Cardiac septum (tissue), 1 donor: ENCODE measurements at places on chromosomes 4 and X.

DNA sequence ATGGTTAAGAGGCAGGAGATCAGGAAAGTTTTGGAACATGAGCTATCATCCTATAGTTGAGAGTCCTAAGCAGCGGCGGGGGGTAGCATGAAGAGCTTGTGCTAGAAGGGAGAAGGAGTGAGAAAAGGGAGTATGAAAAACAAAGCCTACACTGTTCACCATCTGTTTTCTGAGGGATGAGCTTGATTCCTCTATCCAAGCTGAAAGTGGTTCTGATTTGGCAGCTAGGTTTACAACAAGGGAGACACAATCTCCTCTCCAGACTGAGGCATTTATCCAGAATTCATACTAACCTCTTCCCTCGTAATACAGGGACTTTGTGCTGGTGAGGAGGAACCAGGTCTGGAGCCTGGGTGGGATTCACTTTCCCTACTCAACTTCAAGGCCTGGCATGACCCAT, 23.5 kb downstream of the TSC22D3 start:
- no peak for DNase-seq

DNA sequence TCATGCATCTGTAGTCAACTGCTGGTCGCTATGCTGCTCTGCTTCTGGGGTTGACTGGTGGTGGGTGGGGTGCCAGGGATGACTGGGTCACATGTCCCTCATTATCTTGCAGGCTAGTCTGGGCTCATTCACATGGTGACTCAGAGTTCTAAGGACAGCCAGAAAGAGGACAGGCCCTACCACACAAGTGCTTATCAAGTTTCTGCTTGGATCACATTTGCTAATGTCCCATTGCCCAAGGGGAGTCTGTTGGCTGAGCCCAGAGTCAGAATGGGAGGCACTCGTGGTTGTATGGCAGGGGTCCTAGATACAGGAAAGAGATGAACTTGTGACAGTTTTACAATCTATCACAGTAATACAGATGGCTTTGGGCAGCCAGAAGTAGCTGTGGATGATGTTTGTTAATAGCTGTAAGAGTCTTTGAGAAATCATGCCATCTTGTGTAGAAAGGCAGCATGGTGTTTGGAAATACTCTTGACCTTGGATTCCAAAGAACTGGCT, 221.3 kb downstream of the GPAT3 start:
- no peak for DNase-seq

GRCh38 chr4:184706453-184706852, 27.4 kb downstream of the CENPU start:
- DNase-seq, result no peak

- DNase-seq, result no peak
Observed at GRCh38 chr4:47372561-47372960, 90.9 kb downstream of the COMMD8 start.

DNA sequence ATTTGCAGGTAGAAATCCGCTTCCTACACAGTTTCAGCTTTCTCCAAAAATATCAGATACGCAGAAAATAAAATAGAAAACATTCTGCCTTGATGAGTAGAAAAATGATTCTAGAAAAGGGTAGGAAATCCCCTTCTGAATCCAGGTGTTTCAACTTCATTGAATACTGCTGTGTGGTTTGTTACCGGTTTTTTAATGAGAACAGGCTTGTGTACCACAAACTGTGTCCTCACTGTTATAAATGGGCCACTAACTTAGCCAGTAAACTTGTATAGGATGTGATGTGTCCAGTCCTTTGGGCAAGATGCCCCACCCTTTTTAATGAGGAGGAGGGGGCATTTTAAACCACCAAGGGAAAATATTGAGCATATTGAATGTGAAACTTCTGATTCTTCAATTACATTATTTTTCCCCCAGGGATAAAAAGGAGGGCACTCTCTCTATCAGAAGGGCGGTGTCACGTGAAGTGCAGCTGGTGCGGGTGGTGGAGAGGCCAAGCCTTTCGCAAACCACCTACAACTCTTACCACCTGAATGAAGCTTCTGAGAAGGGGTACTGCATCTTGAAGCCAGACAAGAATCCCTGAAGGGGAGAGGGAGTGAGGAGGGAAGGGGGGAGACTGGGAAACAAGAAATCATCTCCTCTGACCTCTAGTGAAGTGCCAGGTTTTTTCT, 4.5 kb downstream of the CXXC4 start:
- no peak for DNase-seq

- no peak for DNase-seq
Observed at GRCh38 chrX:45900766-45901615, 644.2 kb downstream of the ZNF674 start.

- DNase-seq, result no peak
Observed at GRCh38 chrX:76148041-76148665, 24.7 kb upstream of the PBDC1 start.

- DNase-seq, result no peak
Observed at GRCh38 chr4:151524610-151525009, 115.6 kb downstream of the FHIP1A start.

- no peak for DNase-seq
Observed at GRCh38 chr4:162241857-162242256, 78.1 kb upstream of the FSTL5 start.

GRCh38 chr4:27245216-27245615, 384.6 kb downstream of the STIM2 start:
- DNase-seq, result no peak

- no peak for DNase-seq
Observed at GRCh38 chrX:38426785-38427184, 74.4 kb downstream of the OTC start.

GRCh38 chrX:132165651-132166050, 37.8 kb upstream of the FRMD7 start:
- no peak for DNase-seq

DNA sequence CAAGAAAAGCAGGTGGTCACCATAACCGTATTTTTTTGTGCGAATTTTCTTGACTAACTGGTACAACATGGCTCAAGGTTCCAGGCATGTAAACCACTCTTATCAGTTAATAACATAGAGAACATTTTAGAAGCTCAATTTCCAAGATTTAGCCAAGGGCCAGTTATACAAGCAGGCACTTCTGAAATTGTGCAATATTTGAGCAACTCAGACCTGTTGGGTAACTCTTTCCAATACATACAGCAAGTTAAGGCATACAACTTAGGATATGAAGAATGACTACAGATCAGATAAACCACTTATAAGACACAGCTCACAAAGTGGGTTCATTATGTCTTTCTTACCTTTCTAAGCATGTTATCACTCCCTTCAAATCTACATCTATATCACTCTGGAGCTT, 43.9 kb downstream of the ZNF280C start:
- DNase-seq, result no peak

- no peak for DNase-seq
Observed at GRCh38 chr4:26140150-26140898, 180.5 kb upstream of the RBPJ start.

- DNase-seq, result no peak
Observed at GRCh38 chr4:101823864-101824263, 33.3 kb downstream of the BANK1 start.

GRCh38 chr4:40722576-40723161, 27.1 kb upstream of the NSUN7 start:
- DNase-seq, result no peak

GRCh38 chr4:122733787-122734120, 1.2 kb downstream of the BBS12 start:
- no peak for DNase-seq

DNA sequence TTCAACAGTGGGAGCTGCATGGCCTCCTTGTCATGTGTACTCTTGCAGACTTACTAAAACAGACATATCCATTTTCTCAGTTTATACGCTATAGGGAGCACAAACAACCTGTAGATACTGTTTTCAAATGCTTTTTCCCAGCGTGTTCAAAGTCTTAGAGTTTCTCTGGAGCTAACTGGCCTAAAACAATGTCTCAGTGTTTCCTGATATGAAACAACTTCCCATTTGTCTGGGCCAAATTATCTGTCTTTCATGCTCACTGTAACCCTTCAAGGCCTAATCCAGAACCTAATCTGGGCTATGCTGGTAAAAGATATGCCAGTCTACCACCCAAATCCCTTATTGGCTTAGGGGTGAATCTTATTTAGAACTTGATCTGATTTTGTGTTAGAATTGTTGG, 38.8 kb downstream of the RAB40A start:
- DNase-seq, result no peak

GRCh38 chrX:155592331-155592730, 20.4 kb downstream of the TMLHE start:
- DNase-seq, result no peak

DNA sequence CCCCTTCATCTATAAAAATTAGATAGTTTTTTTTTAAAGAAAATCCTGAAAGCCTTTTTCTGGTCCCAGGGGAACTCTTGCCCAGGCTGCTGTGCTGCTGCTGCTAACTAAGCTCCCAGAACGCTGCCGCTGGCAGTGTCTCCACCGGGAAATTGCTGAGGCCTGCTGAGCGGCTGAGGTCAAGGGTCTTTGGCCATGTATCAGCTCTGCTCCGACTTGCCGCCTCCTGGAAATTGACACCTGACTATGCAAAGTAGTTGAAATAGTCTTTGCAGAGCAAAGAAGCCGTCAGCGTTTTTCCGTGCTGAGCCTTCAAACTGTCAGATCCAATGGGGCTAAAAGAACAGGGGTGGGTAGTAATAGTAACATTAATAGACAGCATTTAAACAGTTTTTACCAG, 839 bp downstream of the QDPR start:
- DNase-seq, result no peak

DNA sequence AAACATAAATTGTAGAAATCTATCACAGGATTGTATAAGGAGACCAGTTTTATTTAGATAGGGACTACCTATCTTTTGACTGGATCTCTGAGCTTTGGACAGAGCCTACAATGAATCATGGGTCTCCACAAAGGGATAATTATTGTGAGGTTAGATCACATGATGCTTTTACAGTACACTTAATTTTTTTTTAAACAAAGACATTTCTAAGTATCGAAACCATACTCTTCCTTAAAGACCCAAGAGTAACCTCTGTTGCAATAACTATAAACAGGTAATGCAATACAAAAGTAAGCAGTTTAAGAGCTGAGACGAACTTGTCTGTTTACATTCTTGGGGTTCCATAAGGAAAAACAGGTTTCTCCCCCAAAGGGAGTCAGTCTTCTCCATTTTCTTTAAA, 64.3 kb upstream of the GABRE start:
- DNase-seq, result no peak

DNA sequence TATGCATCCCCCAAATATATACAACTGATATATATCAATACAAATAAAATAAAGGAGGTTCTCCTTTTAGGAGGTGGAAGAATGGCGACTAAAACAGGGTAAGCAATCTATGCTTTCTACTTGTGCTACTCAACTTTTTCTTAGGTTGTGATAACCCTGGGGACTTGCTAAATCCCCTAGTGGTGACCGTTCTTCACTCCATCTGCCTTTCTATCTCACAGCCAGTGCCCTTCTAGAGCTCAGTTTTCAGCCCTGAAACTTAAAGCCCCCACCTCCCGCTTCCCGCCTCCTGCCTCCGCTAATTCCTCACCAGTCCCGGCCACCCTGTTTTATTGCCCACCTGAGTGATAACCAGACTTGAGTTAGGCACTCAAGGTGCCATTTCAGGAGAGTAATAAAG, 15.5 kb upstream of the ESX1 start:
- no peak for DNase-seq

DNA sequence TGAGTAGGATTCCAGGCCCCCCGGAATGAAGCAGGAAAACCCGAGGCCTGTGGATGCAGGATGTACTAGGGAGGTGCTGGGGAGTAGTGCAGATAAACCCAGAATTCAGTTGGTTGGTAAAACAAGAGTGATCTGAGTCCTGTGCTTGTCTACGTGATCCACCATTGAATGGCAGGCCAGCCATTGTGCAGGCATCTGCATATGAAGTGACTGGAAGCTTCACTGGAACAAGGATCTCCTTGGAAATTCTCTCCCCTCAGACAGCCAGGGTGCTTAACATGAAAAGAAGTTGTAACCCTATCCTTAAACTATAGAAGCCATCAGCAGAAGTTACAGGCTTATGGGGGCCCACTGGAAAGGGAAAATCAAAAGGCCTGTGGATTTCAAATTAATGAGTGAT, 656 bp upstream of the GSPT2 start:
- DNase-seq, result no peak

DNA sequence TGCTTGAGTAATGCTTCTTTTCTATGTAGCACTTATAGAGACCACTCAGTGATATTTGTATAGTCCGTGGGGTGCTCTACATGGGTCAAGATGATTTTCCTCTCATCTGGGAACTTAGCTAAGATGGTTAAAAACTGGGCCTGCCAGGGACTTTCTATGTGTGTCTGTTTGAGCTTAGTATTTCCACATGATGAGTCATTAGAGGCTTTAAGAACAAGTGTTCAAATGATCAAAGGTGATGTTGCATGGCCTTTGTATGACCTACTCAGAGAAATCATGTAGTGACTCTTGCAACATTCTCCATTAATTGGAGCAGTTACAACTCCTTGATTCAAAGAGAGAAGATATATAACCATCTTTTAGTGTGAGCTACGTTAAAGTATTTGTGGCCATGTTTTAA, 1480.5 kb upstream of the IGFBP7 start:
- DNase-seq, result no peak

- DNase-seq, result no peak
Observed at GRCh38 chr4:153824501-153824900, 35.6 kb upstream of the SFRP2 start.

DNA sequence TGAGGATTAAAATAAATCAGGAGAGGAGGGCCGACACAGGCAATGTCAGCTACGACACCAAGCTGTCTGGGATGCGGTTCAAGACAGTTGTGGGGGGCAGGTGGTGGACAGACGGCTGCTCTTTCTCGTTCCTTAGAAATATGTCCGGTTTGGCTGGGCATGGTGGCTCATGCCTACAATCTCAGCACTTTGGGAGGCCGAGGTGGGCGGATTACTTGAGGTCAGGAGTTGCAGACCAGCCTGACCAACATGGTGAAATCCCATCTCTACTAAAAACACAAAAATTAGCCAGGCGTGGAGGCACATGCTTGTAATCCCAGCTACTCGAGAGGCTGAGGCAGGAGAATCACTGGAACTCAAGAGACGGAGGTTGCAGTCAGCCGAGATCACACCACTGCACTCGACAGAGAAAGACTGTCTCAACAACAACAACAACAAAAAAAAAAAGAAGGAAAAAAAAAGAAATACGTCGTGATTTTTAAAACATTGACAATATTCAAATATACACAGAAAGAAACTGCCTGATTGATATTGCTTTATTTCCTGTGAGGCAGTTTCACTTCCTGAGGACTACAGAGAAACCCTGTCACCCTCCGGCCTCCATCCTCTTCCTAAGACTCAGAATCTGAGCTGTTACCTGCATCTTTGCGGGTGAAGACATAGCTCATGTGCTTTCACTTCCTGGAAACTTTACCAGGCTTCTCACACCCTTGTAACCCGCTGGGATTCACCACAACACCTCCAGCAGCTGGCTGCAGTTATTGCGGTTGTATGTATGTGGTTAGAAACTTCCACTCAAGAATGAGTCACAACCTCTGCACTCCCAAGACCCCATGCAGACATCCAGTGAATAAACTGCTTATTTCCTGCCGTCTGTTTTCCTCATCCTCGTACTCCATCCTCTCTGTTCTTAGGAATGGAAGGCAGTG, 63.8 kb upstream of the STS start:
- DNase-seq, result no peak

GRCh38 chrX:129768586-129769466, 10.9 kb upstream of the SASH3 start:
- no peak for DNase-seq
